ENCODE measurements at places on chromosomes 6 and 20. TPM values are rescaled to one million over a fixed set of nuclear protein-coding genes. Genes with fewer than 3 reads are reported as not detected.

KIF6 gene
- 0.16 TPM for total RNA-seq

HEY2 gene
- total RNA-seq: not detected

HTR1E gene
- not detected for total RNA-seq

CST2 gene
- not detected for total RNA-seq

GRIK2 gene
- not detected for total RNA-seq

HSPA12B gene
- total RNA-seq: 1.9 TPM

CNR1 gene
- not detected for total RNA-seq

KHDC1L gene
- not detected for total RNA-seq

SLPI gene
- 2.8 TPM for total RNA-seq

All from bronchial smooth muscle cell (primary cell).